ENCODE measurements at places on chromosomes 12 and 14.

DNA sequence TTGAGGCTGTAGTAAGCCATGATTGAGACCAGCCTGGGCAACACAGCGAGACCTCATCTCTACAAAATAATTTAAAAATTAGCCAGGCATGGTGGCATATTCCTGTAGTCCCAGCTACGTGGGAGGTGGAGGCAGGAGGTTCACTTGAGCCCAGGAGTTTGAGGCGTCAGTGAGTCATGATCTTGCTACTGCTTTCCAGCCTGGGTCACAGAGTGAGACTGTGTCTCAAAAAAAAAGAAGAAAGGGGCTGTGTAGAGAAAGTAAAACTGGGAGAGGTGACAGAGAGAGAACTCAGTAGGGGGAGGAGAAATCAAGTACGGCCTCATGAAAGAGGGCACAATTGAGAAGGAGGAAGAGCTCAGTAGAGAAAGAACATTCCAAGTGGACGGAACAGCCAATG, 12.4 kb downstream of the TECPR2 start:
- DNase-seq: no peak

DNA sequence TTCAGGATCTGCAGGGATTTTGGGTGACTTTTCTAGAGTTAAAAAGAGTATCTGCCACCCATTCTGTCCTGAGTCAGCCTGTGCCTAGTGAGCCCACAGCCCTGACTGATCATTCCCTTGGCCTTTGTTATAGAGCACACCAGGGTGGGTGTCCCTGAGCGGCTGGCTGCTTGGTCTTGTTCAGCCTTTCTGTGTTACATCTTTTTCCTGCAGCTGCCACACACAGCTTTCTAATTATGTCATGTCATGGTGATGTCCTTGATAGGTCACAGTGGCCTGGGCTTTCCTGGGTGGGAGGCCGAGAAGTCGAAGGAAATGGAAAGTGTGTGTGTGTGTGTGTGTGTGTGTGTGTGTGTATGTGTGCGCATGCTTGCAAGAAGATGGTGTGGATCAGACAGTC, 293.2 kb upstream of the CRY1 start:
- DNase-seq: no peak

GRCh38 chr12:32049956-32050355, 56.7 kb upstream of the BICD1 start:
- no peak for DNase-seq

- no peak for DNase-seq
Measured at GRCh38 chr14:72883961-72884360, 9.9 kb downstream of the DPF3 start.

DNA sequence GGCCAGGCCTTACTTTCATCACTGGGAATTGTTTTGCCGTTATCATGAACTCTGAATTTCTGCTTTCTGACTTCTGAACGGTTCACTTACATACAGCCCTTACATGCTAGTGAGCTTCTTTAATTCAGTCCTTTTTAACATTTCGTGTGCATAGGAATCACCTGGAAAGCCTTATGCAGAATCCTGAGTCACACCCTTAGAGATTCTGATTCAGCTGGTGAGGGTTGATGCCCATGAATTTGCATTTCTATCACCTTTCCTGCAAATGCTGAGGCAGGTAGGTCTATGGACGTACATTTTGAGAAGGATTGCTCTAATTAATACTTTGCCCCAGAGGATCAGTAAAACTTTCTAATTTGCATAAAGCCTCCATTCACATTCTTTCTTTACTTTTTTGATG, 44.0 kb downstream of the PPHLN1 start:
- no peak for DNase-seq

DNA sequence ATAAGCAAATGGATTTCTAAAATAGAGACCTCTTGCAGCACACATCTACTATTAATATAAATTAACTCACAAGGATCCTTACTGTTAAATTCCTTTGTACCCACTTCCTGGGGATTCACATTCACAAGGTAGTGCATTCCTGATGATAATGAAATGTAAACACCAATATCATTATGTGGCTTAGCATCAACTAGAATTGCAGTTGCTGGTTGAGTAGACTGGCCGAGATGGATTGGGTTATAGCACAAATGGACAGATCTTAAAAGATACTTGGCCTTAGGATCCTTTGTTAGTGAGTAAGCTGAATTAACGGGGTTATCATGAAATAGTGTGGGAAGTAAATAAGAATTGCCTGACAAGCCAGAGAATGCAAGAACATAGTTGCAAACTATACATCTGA, 369.1 kb downstream of the AEBP2 start:
- DNase-seq: no peak

- no peak for DNase-seq
Measured at GRCh38 chr12:5015711-5016492, 27.8 kb upstream of the KCNA5 start.

- DNase-seq: no peak
Measured at GRCh38 chr14:95979339-95980042, 59.7 kb upstream of the C14orf132 start.

GRCh38 chr14:75411214-75411540, 16.6 kb upstream of the JDP2 start:
- DNase-seq: no peak

- no peak for DNase-seq
Measured at GRCh38 chr12:132186857-132187620, 42.8 kb downstream of the NOC4L start.

DNA sequence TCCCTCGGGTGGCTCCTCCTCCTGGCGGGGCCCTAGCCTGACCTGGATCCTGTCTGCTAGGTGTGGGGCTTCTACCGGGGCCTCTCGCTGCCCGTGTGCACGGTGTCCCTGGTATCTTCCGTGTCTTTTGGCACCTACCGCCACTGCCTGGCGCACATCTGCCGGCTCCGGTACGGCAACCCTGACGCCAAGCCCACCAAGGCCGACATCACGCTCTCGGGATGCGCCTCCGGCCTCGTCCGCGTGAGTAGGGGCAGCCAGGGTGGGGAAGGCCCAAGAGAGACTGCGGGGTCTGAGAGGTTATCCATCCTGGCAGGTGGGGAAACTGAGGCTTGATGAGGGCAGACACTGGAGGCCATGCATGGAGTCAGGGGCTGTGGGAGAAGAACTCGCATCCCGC, 4.0 kb downstream of the SLC25A47 start:
- DNase-seq: no peak

- no peak for DNase-seq
Measured at GRCh38 chr14:91398707-91399106, 18.9 kb downstream of the CCDC88C start.

DNA sequence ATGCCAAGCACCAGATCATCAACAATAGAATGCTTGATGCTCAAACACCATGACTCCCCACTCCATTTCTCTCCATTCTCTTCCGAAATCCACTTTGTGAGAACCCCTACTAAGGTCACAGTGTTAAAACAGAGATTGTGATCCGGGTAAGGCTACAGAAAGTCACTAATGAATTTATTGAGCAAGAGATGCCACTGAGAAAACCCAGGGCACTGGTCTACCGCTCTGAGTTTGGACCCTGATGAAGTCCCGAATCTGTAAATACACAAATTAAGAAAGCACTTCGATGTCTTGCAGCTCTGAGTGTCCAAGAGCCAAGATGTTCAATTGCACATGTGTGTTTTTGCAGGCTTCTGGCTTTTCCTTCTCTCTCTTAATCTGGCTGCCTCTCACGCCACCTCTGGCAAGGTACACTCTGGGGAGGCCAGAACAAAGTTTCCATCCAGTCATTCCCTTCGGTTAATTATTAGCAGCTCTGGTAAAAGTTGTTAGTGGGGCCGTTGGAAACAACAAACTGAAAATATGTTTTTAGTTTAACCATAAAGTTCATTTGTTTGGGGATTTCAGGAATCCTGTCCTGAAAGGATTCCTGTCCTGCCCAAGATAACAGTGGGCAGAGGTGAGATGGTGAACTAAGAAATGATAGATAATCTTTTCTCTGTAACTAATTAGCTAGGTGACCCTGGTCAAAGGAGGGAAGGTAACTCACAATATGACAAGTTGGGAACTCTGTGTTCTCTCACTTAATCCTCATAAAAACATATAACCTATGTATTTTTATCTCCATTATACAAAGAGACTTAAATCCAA, 75.4 kb downstream of the BTG1 start:
- DNase-seq: no peak

- no peak for DNase-seq
Measured at GRCh38 chr14:103315941-103316340, 18.1 kb upstream of the EIF5 start.

GRCh38 chr12:119808441-119808840, 68.7 kb downstream of the CIT start:
- DNase-seq: no peak

- no peak for DNase-seq
Measured at GRCh38 chr12:50740307-50740706, 23.6 kb upstream of the ATF1 start.

DNA sequence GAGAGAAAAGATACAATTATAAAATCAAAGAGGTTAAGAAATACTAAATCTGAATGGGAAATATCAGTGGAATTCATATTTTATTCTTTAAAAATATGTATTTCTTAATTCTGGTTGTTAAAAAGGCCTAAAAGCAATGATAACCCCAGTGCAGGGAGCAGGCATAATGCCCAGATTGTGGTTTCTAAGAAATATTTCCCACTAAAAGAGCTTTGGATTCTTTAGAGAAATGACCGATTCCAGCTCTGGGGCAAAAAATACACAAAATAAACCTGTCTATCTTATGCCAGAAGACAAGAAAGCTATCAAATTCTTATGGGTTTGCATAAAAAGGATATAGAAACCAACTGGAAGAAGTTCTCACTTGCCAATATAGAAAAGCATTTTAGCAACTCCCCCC, 71.6 kb downstream of the PDE6H start:
- DNase-seq: no peak

DNA sequence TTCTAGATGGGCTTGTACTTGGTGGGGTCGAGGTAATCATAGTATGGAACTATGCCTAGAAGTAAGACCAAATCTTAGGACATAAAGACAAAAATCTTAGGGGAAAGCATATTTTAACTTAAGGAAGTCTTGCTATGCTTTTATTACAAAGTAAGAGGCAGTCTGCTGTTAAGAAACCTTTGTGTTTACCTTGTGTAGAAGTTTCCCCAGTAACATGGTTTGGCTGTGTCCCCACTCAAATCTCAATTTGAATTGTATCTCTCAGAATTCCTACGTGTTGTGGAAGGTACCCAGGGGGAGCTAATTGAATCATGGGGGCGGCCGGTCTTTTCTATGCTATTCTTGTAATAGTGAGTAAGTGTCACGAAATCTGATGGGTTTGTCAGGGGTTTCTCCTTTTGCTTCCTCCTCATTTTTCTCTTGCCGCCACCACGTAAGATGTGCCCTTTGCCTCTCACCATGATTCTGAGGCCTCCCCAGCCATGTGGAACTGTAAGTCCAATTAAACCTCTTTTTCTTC, 162.5 kb upstream of the ABCD2 start:
- DNase-seq: no peak

DNA sequence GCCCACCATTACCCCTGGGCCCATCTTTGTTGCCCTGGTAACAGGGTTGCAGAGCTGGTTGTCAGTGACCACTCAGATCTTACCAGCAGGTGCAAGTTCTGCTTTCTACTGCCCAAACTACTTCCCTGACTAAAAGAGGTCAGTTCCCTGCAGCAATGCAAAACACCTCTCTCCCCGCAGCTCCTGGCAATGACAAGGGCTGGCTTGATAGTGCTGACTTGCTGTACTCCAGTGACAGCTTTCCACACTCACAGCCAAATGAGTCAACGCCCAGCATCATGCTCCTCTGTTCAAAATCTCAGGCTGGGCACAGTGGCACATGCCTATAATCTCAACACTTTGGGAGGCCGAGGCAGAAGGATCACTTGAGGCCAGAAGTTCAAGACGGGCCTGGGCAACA, 90.6 kb downstream of the CIT start:
- no peak for DNase-seq

- no peak for DNase-seq
Measured at GRCh38 chr12:120628919-120629318, 11.5 kb upstream of the CABP1 start.

DNA sequence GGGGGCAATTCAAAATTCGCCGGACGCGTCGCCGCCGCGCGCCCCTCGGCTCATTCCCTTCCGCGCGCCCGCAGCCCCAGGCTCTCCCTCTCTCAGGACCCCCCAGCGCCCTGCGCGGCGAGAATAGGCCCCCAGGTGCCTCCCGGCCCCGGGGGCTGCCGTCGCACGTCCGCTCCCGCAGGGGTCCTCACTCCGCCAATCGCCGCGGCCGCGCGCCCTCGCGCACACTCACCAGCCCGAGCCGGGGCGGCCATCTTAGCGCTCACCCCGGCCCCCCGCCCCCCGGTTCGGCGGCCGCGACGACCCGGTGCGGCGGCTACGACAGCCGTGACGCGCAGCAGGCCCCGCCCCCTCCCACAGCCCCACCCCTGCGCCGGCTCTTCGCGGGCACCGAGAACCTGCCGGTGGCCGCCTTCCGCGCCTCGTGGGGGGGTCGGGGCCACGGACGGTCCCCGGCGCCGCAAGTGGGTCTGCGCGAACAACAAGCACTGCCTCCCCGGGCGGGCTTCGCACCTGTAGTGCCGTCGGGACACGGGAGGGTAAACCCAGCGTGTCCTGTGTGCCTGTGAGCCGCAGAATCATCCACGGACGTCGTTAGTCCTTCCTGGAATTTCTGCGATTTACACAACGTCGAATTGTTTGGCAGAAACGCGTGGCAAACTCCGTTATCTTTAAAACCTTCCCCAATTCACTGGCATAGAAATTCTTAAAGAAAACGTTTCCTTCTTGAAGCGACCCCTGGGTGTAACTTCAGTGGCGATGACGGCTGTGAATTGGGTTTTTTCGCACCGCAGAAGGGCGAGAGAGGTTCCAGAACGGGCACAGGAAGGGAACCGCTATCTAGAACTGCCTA, 2.5 kb downstream of the USP44 start:
- DNase-seq: peak; percentile 35

GRCh38 chr12:75905922-75906321, 125.7 kb downstream of the PHLDA1 start:
- no peak for DNase-seq

- DNase-seq: no peak
Measured at GRCh38 chr12:110279566-110280375, 1.3 kb upstream of the ATP2A2 start.

DNA sequence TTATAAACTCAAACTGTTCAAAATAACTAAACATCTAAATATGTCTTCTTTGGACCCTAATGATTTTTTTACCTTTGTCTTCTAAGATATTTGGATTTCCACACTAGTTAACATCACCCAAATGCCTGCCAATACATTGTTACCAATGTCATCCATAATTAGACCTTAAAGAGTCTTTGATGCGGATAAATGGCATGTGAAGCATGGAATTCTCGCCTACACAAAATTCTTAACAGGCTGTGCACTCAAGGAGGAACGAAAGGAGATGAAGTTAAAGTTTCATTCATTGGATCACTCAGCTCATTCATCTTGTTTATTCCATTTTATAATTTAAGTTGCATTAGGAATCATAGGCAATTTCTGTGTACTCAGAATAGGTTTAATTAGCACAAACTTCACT, 219.7 kb downstream of the ACSS3 start:
- DNase-seq: no peak

DNA sequence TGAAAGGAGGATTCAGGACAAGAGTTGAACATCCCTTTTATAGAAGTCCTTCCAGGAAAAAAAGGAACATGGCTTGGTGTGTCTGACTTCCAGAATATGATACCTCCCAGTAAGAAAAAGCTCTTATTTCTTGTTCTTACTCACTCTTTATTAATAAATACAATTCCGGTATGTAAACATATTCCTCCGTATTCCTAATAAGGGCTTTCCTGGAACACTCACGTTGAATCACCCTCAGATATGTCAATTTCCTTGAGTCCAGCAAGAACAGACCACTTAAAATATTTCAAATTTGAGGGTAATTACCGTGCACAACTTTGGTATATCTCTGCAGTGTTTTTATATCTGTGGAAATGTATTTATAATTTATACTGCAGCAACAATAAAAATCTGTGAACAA, 385.6 kb downstream of the SYT1 start:
- no peak for DNase-seq

- DNase-seq: no peak
Measured at GRCh38 chr14:95095996-95096395, 61.3 kb downstream of the DICER1 start.

Data from activated CD8-positive, alpha-beta memory T cell treated with anti-CD3 and anti-CD28 coated beads for 4 hours (primary cell).